Esophagus squamous epithelium (tissue), 5 donors: ENCODE measurements at places on chromosomes 2 and 18.

DNA sequence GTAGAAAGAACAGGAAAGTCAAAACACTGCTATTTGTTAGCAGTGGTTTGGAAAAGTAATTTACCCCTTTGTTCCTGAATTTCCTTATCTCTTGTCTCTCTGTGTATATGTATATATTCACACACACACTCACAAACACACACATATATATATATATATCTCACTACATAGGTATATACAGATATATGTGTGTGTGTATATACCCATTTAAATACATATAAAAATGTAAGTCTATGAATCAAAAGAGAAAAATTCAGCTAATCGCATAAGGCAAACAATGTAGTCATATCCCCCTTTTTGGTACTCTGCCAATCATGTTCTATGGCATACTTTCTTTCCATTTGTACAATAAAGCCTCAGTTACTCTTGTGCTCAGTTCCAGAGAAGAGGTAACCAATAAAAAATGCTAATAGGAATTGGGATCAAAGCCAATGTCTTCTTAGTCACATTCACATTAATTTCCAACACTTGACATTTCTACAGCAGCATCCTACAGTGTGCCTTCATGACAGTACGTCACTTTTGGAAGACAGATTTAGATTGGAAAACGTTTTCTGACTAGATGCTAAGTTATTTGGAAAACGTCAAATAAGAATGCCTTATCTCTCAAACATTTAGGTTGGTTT is 94.6 kb downstream of the MC4R start:
- DNase-seq: no peak

GRCh38 chr18:48803518-48803917 is 147.2 kb downstream of the SMAD7 start:
- no peak for DNase-seq

DNA sequence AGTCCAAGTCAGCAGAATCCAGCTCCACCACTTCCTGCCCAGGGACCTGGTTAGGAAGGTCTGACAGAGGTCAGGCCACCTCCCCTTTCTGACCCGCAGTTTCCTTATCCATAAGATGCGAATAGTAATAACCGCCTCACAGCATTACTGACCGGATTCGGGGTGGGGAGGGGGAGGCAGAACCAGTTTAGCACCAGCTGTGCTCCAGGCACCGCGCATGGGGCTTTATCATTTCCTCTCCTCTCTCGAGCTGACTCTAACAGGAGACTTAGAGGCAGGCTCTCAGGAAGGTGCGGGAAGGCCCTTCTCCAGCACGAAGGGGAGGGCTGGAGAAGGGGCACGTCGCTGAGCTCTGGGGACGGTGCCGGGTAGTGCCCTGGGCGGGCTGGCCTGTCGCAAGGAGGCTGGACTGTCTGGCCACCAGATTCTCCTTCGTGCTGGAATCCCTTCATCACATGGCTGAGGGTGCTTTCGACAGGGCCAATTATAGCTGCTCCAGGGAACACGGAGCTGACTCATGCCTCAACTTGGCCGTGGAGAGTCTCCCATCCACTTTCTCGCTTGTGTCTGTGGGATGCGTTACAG is 5.7 kb downstream of the EHD3 start:
- no peak for DNase-seq

DNA sequence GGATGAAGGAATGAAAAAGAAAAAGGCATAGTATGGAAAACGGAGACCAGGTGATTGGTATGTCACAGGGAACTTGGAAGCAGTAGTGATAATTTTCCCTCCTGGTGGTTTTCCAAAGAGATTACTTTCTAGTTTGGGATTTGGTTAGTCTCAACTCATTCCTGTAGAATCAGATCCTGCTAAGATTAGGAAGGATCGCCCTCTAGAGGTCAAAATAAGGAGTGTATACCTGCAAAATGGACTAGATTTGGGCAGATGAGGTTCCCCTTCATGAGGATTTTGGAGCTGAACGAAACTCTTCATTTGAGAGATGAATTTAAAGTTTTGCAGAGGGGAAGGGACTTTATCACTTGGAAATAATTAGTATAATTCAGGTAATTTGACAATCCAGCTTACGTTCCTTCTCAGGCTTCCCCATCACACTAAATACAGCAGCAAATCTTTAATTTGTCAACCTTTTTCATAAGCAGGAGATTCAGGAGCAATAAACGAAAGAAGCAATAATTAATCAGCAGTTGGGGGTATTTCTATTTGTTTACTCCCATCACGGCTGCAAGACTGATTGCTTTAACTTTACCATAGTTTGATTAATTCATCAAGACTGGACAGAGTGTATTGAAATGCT is 65.2 kb downstream of the CCDC195 start:
- no peak for DNase-seq

- no peak for DNase-seq
Measured at GRCh38 chr2:32617599-32618189, 10.2 kb upstream of the TTC27 start.

GRCh38 chr2:200199005-200199404 is 107.5 kb upstream of the SPATS2L start:
- DNase-seq: no peak

- DNase-seq: no peak
Measured at GRCh38 chr2:6181926-6182325, 489.7 kb downstream of the SOX11 start.

- DNase-seq: no peak
Measured at GRCh38 chr2:102547462-102547861, 71.9 kb upstream of the SLC9A2 start.

- no peak for DNase-seq
Measured at GRCh38 chr2:44623622-44624351, 262.0 kb downstream of the CAMKMT start.

DNA sequence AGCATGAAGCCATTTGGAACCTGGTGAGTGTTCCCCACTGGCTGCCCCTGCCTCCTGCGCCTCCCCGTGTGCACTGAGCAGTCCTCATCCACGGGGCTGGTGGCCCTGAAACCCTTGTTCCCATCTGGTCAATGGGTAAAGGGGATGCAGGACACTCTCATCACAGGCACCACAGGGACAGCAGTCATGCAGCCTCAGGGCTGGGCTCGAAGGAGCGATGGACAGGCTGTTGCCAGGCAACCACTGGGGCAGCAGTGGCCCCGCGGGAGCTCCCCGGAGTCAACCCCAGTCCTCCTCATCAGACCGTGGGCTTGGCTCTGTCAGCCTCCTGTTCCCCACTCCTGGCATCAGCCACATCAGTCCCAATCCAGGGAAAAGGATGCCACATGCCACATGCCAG is 509.5 kb downstream of the EIPR1 start:
- DNase-seq: no peak

- DNase-seq: no peak
Measured at GRCh38 chr2:230872968-230873660, 8.4 kb downstream of the ITM2C start.

- no peak for DNase-seq
Measured at GRCh38 chr2:109689182-109689930, 75.2 kb downstream of the SOWAHC start.

- no peak for DNase-seq
Measured at GRCh38 chr2:43408407-43409160, 182.2 kb upstream of the ZFP36L2 start.

GRCh38 chr18:11488175-11488574 is 121.2 kb upstream of the SLC35G4 start:
- DNase-seq: no peak

- no peak for DNase-seq
Measured at GRCh38 chr2:16167870-16168426, 227.6 kb downstream of the MYCN start.

DNA sequence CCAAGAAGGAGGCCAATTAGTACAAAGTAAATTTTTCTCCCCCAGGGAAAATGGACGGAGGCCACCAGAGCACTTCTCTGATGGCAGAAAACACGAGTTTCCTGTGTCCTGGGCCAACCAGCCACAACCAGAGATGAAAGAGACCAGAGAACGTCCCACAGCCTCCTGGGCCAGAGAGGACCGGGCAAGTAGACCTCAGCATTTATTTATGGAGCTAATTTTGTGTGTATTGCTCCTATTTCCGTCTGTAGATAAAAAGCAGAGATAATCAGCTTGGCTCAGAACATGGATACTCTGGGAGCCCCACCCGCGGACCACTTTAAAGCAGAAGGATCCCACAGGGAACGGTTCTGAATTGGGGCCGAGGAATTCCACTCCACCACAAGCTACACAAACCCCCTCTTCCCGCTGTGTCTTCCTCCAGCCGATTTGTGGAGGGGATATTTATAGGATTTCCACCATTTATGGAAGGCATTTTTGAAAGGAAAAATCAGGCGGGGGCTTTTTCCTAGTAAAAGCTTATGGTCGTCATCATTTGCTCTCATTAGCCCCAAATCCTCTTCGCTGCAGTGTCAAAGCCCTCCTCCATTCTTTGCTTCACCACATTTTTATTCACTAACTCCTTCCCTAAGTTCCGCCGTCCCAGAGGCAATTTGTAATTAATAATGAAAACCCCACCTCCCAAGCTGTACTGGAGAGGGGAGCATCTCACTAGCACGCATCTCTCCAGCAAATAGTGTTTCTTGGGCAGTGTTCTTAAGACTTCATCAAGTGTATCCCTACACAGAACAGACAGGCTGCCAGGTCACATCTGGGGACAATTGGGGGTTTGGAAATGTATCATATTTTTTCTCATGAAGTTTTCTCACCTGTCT is 43.7 kb upstream of the TWIST2 start:
- DNase-seq: no peak

- no peak for DNase-seq
Measured at GRCh38 chr2:127196998-127197397, 23.1 kb downstream of the CYP27C1 start.

GRCh38 chr2:102967451-102967850 is 205.6 kb downstream of the TMEM182 start:
- no peak for DNase-seq

GRCh38 chr2:128472789-128473174 is 154.1 kb upstream of the HS6ST1 start:
- no peak for DNase-seq

- no peak for DNase-seq
Measured at GRCh38 chr2:163664610-163665009, 71.2 kb downstream of the FIGN start.

GRCh38 chr2:231604101-231604684 is 11.5 kb downstream of the TEX44 start:
- no peak for DNase-seq

DNA sequence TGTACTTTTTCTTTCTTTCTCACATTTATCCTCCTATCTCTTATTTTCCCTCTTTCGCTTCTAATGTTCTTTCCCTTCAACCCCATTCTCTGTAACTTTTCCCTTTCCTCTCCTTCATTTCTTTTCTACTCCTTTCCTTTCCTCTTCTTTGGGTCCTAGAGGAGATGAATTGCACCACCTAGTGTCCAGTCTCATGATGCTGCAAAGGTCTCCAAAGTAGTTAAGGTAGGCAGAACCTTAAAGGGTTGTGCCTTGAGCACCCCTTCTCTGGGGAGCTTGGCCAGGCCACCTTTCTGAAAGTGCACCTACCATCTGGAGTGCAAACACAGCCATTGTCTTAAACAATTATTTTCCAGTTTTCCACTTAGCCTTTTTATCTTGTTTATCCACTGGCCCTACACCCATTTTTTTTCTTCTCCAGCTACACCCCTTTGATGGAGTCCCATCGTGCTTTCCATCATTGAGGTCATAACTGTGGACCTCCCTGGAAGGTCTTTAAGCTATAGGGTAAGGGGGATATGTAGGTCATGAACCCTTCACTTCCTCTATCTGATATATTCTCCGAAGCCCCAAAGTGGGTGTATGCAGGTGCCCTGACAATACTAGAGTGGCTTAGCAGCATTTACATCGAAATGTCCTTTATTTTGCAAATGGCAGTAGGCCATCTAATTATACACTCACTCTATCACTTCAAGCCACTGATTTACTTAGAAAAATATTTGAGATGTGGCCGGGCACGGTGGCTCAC is 155.9 kb downstream of the ESCO1 start:
- DNase-seq: no peak

DNA sequence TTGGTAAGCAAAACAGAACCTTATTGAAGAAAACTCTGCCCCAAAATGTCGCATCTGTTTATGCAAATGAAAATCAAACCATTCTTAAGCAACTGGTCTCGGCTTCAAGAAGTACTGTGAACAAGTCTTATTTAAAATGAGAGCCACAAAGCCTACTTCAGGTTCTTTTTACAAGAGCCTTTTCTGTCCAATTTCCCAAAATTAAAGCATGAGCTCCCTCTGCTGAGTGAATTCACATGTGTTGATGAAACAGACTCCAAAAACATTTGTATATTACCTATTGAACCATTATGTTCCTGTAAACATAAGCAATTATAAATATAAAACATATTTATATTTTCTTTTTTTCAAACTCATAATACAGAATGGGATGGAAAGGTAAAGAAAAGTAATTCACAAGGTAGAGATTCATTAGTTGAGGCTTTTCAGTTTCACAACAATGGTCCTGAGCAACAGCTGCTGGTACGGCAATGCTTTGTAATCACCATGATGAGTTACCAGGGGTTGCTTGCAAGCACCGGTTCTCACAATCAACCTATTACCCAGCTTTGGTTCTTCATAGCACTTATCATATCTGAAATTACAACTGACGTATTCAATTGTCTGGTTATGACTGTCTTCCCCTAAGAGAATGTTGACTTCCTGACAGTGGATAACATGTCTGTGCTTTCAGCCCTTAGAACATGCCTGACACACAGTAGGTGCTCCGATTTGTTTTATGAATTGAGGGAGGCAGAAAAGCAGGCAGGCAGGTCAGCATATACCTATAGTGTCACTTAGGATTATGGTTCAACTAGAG is 108.4 kb upstream of the BZW1 start:
- DNase-seq: no peak

DNA sequence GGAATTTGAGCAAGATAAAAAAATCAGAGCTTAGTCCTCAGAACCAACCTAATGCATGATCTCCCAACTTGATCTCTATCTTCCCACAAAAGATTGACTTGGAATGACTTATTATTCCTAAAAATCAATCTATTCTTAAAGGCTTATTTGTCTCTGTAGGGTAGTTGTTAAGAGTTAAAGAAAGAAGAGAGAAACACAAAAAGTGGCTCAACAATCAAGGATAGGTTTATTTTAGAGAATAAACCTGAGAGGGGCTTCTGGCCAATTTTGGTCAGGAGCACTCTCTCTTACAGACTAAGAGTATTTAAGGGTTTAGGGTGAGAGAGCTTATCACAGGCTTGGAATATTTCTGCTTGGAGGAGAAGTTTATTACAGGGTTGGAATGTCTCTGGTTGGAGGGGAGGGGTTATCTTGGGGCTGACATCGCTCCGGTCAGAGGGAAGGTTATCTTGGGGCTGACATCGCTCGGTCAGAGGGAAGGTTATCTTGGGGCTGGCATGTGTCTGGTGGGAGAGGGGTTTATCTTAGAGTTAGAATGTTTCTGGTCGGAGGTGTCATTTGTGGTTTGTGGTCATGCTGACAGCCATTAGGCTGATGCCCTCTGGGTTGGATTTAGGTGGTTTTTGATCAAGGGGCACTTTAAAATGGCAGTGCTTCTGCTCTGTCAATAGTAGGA is 2.4 kb upstream of the MFF start:
- DNase-seq: no peak

DNA sequence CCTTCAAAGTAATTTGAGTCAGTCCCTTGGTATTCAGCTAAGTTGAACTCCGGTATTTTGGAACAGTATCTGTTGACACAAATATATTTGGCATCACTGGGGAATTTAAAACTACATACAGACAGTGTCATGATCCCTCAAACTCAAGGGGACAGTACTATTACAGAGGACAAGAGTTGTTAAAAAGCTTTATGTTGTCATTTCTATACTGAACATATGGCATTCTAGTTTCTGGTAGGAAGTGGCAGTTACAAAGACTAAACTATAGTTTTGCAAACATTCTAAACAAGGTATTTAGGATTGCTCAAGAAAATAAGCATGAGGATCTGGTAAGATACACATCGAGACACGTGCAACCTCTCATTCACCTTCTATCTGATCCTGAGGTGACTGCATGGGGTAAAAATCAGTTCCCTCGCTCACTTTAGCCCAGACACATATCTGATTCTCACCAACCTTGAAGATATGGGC is 16.6 kb upstream of the CCNYL1 start:
- no peak for DNase-seq

GRCh38 chr2:241925277-241925676 is 55.7 kb downstream of the RTP5 start:
- no peak for DNase-seq
